ENCODE measurements at places on chromosomes 5 and 9.

- no peak for DNase-seq
Observed at GRCh38 chr5:136766456-136766855, 401.1 kb upstream of the TRPC7 start.

DNA sequence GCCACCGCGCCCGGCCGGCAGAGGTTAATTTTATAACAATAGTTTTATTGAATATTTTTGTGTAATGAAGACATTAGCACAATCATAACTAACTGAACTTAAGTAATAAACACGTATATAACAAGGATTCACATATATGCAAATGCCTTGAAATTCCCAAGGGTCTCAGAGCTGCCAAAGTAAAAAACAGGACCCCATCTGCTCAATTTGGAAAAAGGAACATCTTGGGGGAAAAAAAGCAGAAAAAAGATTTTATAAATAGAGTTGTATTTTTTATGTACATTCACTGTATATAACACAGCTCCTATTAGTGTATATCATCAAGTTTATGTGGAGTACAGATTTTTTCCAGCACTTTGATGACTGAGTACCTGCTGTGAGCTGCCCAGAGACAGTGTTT is 366.7 kb downstream of the BRINP1 start:
- DNase-seq = no peak

DNA sequence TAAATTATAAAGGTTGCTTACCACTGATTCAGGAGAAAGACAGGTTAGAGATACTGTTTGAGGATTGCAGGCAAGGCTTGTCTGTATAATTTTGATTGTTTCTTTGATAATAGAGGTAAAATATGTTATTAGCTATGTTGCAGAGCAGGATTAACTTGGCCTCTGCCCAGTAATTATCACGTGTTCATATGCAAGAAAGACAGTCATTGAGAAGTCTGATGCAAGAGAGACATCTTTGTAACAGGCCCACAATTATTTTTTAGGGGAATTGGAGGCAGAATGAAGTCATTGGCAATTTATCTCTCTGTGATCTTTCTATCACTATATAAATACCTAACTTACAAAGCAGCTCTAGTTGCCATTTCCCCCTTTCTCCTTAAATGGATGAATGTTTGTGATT is 46.0 kb downstream of the SLC44A1 start:
- no peak for DNase-seq

GRCh38 chr5:57576317-57576716 is 93.7 kb upstream of the ACTBL2 start:
- no peak for DNase-seq

DNA sequence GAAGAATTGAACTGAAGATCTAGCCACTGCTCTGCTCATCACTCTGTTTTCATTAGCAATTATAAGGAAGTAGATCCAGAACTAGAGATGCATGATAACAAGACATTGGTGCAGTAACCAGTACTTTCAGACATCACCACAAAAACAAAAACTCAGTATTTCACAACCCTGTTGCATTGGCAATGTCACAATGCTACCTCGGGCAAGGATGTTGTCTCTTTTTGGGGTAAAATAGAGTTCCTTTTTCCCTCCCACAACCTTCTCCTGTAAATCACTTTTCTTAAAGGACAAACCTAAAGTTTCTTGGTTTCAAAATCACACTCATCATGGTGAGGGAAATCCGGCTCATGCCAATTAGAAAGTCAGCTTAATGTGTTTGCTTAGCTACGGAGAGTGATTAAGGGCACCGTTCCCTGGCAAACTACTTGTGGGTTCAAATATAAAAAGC is 420.1 kb upstream of the MEF2C start:
- no peak for DNase-seq

DNA sequence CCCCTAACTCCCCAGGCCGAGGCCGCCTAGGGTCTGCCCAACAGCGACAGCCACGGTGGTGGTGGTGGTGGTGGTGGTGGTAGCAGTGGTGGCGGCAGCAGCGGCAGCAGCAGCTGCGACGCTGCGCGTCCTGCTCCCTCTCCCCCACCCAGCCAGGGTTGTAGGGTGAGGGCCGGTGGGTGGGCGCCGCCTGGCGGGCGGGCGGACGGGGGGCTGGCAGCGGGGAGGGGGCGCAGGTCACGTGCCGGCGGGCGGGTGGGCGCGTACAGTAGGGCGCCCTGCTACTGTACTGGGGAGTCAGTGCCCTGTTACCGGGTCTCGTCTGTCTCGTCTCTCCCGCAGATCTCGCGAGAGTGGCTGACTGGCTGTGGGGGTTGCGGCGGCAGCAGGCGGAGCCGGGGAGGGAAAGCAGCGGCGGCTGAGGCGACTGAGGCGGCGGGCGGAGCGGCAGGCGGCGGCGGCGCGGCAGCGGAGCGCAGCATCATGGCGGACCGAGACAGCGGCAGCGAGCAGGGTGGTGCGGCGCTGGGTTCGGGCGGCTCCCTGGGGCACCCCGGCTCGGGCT is at the start of gene PURA:
TSS of gene PURA (plus strand) at position 411 of the 565 bp plus-strand sequence. CDS start at position 484, 73 bp downstream.
- DNase-seq = peak; percentile 95

DNA sequence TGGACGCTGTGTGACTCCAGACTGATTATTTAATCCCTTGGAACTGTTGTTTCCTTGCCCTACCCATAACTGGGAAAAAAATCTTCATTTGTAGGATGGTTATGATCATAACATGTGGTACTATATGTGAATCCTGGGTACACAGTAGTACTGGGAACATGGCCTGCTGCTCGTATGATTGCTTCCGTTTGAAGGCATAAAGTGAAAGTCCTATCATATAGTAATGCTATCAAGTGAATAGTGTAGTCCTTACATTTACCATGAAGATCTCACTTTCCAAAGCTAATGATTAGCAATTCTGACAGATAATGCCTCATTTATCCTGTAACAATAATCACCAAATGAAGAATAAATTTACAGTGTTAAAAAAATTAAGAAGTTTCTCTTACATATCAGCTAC is 53.2 kb downstream of the MEF2C start:
- DNase-seq = no peak

DNA sequence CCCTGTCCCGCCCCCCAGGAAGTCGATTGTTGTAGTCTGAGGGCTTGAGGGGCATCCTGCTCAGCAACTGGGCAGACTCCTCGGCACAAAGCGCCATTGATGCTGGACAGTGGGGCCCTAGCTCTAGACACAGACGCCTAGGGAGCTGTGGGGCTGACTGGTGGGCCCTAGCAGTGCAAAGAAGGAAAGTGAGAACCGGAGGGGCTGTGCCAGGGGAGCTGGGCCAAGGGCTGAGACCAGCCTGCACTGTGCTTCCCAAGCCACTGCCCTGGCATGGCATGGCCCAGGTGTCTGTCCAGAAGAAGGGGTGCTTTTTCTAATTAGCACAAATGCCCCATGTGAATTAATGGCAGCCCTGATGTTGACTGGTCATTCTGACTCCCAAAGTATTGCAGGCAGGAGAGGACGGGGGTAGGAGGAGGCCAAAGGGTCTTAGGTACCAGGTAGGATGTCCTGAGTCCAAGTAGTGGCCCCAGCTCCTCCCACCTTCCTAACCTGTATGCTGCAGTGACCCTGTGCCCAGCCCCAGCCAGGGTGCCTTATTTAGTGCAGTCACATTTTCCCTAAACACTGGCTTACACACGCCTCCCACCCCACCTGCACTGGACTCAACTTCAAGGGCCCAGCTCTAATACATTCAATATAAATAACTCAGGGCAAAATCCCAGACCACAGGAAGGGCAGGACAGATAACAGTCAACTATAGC is 15.9 kb downstream of the TCF7 start:
- no peak for DNase-seq

DNA sequence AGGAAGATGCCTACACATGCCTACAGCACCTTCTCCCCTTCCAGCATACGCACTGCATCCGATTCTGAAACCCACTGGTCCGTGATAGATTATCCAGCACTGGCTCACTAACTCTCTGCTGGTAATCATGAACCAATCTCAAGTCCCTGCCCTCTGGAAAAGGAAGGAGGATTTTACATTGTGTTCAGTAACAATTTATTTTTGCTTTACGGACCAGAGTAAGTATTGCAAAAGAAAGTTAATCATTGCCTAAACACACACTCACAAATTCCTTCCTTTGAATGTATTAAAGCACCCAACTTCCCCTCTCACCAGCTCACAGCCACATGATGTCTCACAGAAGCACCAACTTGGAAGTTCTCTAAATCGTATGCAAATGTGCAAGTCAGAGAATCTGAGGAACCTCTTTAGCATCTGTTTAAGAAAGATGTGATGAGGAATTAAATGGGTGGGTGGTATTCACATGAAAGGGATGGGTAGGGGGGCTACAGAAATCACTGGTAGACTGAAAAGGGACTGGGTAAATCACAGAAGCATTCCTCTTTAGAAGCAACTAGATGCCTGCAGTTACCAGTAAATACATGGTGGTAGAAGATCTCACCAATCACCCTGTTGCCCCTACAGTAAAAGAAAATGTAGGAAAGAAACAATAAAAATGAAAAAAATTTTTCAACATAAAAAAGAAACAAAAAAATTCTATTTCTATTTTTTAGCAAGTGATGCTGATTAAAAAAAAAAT is 8.4 kb downstream of the GNAQ start:
- DNase-seq = no peak

DNA sequence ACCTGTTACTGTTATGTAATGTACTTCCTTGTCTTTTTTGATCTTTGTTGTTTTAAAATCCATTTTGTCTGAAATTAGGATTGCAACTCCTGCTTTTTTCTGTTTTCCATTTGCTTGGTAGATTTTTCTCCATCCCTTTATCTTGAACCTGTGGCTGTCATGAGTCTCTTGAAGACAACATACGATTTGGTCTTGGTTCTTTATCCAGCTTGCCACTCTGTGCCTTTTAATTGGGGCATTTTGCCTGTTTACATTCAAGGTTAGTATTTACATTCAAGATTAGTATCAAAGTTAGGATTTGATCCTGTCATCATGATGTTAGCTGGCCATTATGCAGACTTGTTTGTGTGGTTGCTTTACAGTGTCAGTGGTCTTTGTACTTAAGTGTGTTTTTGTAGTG is 156.8 kb downstream of the GDNF start:
- DNase-seq = no peak

DNA sequence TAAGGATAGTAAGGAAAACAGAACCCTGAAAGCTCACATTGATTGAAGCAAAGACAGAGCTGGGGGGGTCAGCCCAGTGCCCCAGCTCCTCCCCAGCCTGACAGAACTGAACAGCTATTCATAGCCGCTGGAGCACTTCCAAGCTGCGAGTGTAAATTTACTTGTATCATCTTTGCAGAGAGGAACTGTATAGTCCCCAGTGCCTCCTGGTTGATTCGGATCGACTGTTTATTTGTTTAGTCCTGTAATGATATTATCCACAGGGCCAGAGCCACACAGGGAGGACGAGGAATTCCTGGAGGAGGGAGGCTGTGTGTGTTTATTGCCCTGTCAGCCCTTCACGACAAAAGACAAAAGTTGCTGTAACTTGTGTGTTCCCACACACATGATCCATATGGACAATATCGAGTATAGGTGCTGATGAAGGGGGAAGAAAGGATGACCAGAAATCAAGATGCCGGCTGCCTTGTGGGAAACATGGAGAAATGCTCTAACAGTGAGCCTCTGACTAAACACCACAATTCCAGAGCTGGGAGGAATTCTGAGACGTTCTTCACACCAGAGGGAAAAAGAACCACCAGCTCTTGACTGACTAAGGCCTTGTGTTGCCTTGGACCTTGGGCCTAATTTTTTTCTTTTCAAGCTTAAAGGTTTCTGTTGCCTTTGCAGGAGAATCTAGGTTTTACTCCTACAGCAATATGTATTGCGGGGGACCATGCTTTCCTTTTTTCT is 31.1 kb downstream of the FOXD1 start:
- DNase-seq = no peak

DNA sequence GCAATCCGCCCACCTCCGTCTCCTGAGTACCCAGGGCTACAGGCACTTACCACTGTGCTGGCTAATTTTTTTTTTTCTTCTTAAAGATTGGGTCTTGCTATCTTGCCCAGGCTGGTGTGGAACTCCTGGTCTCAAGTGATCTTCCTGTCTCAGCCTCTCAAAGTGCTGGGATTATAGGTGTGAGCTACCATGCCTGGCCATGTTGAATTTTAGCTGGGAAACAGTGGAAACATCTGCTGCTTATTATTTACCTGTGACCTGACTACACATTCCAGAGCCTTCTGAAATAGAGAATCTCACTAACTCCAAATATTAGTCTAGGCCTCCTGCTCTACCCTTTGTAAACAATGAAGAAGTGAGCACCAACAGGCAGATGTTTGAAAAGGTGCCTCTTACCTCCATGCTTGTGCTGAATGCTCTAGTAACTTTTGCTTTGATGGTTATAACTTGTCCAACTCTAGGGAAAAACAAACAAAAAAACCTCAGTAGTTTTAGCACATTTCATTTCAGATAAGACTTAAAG is 22.5 kb downstream of the ACOT12 start:
- DNase-seq = no peak

GRCh38 chr5:107487056-107487542 is 183.6 kb downstream of the EFNA5 start:
- DNase-seq = no peak

DNA sequence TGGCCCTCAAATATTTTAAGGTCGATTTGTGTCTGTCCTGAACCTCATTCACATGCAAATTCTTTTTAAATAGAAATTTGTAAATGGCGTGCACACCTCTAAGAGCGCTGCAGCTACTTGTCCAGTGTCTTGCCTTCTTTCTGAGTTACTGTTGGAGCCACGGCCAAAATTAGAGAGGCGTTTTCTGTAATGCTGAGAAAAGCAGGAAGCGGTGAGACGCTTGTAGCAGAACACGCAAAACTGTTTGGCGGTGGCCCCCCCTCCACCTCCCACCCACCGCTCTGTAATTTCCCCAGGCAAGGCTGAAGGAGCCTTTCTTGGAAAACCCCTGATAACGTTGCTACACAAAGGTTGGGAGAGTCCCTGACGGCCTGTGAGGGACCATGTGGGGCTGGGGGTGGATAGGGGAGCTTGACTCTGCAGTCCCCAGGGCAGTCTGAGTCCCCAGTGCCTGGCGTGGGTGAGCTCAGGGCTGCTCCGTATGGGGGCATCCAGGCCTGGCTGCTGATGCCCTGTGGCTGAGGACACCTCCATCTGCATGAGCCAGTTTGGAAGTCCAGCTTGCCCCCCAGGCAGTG is 96.5 kb downstream of the GADD45G start:
- peak; percentile 15 for DNase-seq

- no peak for DNase-seq
Observed at GRCh38 chr5:66795682-66796081, 199.5 kb downstream of the MAST4 start.

GRCh38 chr5:68315679-68316271 is 100.2 kb downstream of the PIK3R1 start:
- peak; percentile 3 for DNase-seq

DNA sequence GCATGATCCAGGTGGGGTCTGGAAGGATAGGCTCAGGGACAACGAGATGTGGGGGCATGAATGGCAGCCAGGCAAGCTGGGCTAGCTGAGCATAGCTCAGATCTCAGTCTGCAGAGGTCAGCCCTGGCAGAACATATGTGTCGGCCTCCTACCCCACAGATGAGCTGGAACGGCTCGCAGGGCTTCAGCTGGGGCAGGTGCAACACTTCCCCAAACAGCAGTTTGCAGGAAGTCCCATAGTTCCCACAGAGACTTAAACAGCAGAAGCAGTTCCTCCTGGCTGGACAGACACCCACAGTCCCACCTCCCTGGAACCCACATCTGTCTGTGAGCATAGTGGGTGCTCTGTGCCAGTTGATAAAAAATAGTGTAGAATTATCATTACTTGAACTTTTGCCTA is 404.6 kb downstream of the GADD45G start:
- DNase-seq = no peak
